ENCODE measurements at places on chromosomes 13 and 19. TPM values are rescaled to one million over a fixed set of nuclear protein-coding genes. Genes with fewer than 3 reads are reported as not detected.

DNA sequence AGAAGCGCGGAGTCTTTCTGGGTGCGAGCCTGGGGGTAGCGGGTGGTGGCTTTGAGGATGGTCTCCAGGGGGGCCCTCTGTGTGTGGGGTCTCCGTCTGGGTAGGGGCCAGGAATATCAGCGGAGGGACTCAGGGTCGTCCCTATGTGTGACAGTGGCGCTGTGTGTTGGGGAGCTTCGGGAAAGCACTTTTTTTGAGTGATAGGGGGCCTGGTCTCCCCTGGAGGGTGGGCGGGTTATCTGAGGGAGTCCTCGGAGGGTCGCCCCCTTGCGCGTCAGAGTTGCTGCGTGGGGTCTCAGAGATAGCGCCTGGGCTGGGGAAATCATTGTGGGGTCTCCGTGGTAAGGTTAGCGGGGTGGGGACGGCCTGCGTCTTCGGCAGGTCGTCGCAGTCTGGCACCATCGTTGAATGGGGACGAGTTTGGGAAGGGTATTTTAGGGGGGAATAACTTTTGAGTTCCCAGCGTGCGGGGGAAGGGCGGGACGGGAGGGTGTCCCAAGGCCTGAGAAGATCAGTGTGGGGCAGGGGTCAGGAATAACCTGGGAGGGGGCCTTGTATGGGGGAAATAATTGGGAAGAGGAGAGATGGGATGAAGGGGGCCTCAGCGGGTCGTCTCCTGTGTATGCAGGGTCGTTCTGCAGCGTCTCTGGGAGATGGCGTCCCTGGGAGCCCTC lies 857 bp downstream of the IER2 start:
- no peak for DNase-seq

DNA sequence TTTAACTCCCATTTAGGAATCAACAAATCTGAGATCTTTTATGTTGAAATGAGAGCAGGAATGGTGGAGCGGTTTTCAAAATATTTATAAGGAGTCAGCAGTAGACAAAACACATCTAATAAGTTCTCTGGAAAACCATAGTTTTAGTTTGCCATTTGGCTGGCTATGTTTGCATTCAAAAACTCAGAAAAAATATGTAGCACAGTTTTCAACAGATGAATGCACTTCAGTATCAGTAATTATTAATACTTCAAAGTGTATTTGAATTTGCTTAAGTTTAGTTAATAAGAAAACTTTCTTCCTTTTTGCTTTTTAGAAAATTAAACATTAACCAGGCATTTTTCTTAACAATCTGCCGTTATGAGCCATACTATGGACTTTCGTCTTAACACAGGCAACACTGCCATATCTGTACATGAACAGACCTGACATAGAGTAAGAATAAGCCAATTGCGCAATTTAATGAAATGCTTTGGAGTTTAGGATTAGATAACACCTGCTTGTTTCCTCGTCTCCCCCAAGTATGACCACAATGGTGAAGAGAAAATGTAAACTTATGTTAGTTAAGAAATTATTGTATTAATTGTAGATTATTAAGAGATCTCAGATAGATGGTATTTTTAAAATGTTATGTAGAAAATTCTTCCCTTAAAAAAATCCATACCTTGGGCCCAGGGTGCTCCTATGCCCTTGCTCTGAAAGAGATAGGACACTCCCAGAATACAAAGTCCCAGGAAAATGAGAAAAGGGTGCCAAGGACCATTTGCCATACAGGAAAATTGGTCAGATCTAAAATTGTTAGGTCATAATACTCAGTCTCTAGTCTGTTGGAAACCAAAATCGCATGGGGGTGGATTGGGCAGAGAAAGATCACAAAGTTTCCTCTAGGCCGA lies 552.3 kb upstream of the ARGLU1 start:
- no peak for DNase-seq

DNA sequence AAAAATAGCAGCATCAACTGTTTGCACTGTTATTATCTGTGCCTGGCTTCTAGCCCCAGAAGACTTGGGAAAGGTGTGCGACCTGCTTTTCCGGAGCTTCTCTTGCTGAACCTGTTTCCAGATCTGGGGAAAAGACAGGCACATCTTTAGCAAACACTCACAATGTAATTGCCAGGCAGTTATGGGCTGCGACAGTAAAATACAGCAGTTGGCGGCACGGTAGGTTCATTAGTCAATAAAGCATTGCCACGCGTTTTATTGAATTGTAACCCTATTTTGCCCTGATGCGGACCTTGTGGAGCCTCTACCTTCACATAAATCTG lies 223.7 kb upstream of the TSHZ3 start:
- DNase-seq, result no peak

The SPACA4 gene
- total RNA-seq, result not detected

- DNase-seq, result no peak
Observed at GRCh38 chr19:33865306-33865705, 68.6 kb downstream of the KCTD15 start.

DNA sequence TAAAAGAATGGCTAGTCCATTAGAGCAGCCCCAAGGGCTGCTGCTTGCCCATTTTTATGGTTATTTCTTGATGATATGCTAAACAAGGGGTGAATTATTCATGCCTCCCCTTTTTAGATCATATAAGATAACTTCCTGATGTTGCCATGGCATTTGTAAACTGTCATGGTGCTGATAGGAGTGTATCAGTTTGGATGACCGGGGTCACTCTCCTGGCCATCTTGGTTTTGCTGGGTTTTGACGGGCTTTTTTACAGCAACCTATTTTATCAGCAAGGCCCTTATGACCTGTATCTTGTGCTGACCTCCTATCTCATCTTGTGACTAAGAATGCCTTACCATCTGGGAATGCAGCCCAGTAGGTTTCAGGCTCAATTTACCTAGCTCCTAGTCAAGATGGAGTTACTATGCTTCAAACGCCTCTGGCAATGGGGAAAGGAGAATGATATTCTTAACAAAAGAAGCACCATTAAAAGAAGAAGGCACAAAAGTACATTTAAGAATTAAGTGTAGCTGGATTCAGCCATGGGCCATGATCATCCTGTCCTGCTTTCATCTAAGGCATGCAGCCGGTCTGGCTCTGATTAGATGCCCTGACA lies 1156.0 kb downstream of the PCDH9 start:
- no peak for DNase-seq

The ATXN8OS gene
- not detected for total RNA-seq

All from urinary bladder (tissue), 4 donors.